ENCODE measurements at places on chromosomes 12 and 14. TPM values are rescaled to one million over a fixed set of nuclear protein-coding genes. Genes with fewer than 3 reads are reported as not detected.

DNA sequence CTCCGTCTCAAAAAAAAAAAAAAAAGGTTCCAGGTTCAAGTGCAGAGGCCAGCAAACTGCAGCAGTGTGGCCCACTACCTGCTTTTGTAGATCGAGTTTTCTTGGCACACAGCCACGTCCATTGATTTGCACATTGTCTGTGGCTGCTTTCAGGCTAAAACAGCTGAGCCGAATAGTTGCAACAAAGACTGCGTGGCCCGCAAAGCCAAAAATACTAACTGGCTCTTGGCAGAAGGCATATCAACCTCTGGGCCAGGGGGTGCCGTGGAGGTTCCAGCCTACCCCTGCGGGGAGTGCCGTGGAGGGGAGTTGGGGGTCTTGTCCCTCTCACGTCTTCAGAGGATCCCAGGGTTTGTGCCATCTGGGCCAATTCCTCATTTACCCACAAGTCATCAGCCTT is 170.1 kb downstream of the ADGRD1 start:
- peak; percentile 8 for DNase-seq

- no peak for DNase-seq
Observed at GRCh38 chr12:64655141-64655540, 44.8 kb downstream of the RASSF3 start.

- no peak for DNase-seq
Observed at GRCh38 chr12:127231371-127231770, 1035.6 kb upstream of the TMEM132C start.

GRCh38 chr12:91511795-91512420 is 329.3 kb upstream of the DCN start:
- DNase-seq = no peak

- DNase-seq = no peak
Observed at GRCh38 chr12:118326991-118327390, 45.7 kb downstream of the TAOK3 start.

DNA sequence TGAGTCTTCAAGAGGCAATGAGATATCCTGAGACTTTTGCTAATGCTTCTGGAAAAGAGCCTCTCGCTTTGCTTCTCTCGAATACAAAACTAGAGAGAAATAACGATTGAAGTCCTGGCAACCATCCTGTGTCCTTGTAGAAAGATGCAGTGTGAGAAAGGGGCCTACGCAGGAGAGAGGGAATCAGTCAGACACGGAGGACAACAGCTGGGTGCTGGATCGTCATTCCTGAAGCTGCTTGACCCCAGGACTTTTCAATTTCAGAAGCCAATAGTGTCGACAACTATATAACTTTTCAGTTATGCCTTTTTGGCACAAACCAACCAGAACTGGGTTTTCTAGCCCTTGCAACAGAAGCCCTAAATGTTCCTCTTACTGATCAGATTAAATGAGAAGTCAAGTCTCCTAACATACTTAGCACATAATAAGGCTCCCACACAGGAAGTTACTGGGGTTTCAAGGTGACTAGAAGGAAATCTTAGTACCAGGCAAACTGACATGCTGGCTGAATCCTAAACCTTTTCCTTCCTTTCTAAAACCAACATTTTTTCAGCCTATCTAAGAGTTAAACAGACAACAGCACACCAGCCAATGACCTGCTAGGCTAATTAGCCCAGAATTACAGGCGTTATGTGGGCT is 755.6 kb downstream of the MED13L start:
- DNase-seq = no peak

GRCh38 chr14:85401384-85401783 is 128.6 kb upstream of the FLRT2 start:
- DNase-seq = no peak

- DNase-seq = peak; percentile 79
Observed at GRCh38 chr12:106297681-106298080, 4.9 kb upstream of the TCP11L2 start.

GRCh38 chr12:28294300-28294699 is 104.0 kb downstream of the CCDC91 start:
- peak; percentile 37 for DNase-seq

GRCh38 chr12:128612150-128612850 is 211.5 kb downstream of the SLC15A4 start:
- DNase-seq = no peak

The BIN2 gene
- not detected for total RNA-seq

The HOXC6 gene
- not detected for total RNA-seq

The NRXN3 gene
- total RNA-seq = 1.5 TPM

The TMEM121 gene
- total RNA-seq = 1.0 TPM

The EDDM3A gene
- total RNA-seq = not detected

The SERPINA12 gene
- total RNA-seq = not detected

The TTC6 gene
- 0.33 TPM for total RNA-seq

The PAH gene
- total RNA-seq = 8.0 TPM

All from H9 (cell line).